ENCODE measurements at places on chromosomes 7 and 10.

DNA sequence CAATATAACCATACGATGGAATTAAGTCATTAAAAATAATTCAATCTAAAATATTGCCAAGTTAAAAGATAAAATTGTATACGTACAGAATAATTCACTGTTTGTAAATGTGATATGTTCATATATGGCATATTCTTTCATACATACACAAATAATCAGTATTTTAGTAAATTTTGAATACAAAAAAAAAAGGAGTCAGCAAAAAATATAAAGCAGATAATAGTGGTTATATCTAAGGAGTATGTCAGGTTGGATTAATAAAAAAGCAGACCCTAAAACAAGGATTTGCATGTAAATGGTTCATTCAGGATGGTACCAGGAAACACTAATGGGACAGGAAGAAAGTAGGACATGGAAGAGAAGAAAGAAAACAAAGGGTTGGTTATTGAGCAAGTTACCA is 59.5 kb downstream of the XPNPEP1 start:
- no peak for DNase-seq

GRCh38 chr7:107427462-107427861 is 42.4 kb upstream of the GPR22 start:
- DNase-seq = no peak

DNA sequence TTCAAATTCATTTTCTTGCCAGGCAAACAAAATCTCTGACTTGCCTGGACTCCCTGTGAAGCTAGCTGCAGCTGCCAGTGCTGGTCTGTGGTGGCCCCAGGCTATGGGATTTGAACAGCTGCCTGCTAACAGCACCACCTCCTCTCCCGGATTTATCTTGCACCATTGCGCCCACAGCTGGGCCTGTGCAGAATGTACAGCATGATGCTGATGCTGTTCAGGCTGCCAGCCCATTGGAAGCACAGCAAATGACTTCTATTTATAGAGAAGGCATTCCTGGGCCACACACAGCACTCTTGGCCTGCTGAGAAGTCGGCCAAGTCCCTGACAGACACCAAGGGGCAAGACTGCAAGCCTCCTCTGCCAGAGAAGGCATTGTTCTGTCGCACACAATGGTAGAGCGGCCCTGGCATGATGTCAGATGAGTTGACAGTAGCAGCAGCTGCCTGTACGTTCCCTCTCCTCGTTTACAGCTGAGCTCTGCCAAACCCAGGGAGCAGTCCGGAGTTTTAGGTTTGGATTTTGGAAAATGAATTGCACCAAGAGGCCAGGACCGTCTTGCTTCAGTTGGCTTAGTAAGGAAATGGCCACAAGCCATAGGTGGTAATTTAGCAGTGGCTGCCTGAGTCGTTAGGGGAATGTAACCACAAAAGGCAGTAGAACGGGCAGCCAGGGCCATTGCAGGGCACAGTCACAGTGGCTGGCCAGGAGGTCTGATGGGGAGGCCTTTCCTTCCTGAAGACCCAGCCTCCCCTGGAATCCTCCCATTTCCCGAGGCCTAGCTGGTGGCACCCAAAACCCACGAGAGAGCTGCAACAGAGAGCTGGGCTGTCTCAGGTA is 38.5 kb downstream of the MTURN start:
- DNase-seq = no peak

- no peak for DNase-seq
Measured at GRCh38 chr7:151194188-151194587, 7.1 kb upstream of the ASB10 start.

DNA sequence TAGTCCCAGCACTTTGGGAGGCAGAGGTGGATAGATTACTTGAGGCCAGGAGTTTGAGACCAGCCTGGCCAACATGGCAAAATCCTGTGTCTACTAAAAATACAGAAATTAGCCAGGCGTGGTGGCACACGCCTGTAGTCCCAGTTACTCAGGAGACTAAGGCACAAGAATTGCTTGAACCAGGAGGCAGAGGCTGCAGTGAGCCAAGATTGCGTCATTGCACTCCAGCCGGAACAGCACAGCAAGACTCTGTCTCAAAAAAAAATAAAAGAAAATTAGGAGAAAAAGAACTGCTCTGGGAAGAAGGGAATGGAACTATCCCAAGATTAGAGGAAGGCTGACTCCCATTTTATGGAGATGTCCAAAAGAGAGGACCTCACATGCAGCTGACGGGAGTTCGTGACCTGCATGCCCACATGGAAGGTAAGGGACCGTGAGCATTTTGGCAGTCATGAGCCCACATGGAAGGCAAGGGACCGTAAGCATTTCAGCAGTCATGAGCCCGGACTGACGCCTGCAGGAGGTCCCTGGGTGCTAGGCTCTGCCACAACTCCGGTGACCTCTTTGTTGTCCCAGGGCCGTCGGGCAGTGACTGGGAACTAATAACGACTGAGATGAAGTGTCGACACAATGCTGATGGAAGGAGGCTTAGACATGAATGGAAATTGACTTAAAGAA is 18.6 kb upstream of the GTPBP4 start:
- DNase-seq = no peak

DNA sequence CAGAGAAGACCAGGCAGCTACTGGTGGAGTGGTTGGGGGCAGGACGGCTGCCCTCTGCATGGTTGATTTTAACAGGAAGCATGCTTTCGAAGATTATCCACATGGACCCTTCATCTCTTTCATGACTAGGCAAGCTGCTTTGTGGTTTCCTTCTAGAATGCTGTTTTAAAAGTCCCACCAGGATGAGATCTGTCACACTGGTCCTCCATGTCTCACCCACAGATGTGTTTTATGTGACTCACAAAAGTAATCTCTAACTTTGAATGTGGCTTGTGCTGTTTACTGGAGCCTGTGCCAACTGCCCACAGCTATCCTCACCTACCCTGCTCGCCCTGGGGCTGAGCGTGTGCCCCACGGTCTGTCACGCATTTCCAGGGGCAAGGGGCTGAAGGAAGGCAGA is 188.8 kb downstream of the GFRA1 start:
- DNase-seq = no peak

GRCh38 chr7:50653126-50653864 is 88.1 kb upstream of the DDC start:
- DNase-seq = no peak

GRCh38 chr7:40780460-40780859 is 645.7 kb downstream of the SUGCT start:
- DNase-seq = no peak

DNA sequence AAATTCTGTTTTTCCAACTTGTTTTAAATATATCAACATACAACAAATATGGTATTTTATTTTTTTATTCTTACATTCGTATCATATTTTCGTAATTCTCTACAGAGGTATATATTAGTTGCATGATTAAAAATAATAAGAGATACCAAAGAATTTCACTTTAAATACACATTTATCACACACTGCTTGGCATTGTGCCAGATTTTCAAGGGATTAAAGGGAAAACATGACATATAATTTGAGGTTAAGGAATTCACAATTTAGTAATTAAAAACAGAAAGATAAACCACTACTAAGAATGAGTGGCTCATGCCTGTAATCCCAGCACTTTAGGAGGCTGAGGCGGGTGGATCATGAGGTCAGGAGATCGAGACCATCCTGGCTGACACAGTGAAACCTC is 484.7 kb upstream of the SORCS1 start:
- DNase-seq = no peak

DNA sequence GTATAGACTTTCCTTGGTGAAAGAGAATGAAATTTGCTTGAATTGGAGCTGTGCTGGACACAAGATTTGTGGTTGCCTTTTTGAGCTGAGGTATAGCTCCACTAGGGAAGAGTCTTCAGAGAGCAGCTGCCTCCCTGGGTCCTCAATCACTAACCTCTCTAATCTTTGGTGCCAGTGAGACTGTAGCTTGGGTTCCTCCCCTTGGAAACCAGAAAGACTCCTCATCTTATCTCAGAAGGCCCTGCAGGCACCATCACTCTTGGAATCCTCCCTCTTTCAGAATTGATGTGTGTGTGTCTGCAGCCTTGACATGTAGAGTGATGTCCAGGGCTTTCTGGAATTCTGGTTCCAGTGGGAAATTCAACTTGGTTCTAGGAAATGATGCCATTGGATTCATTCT is 426.5 kb downstream of the RPS24 start:
- no peak for DNase-seq

GRCh38 chr7:155839461-155839860 is 27.2 kb upstream of the SHH start:
- no peak for DNase-seq

- no peak for DNase-seq
Measured at GRCh38 chr7:35680403-35681013, 14.4 kb downstream of the HERPUD2 start.

- no peak for DNase-seq
Measured at GRCh38 chr7:45359776-45360175, 202.2 kb downstream of the RAMP3 start.

DNA sequence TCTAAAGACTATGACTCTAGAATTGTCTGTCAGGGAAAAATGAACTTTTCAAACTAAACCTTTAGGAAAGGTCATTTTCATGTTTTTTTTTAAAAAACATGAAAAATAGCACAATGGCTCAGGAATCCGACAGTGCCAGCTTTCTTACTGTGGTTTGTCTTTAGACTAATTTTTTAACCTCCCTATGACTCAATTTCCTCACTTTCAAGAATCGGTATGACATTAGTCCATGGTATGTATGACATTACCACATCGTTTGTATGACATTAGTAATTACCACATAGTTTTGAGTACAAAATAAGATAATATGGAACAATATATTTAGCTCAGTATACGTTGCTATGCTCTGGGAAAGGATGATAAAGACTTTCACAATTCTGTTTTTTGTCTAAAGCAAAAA is 383.2 kb downstream of the PTPRN2 start:
- DNase-seq = no peak

DNA sequence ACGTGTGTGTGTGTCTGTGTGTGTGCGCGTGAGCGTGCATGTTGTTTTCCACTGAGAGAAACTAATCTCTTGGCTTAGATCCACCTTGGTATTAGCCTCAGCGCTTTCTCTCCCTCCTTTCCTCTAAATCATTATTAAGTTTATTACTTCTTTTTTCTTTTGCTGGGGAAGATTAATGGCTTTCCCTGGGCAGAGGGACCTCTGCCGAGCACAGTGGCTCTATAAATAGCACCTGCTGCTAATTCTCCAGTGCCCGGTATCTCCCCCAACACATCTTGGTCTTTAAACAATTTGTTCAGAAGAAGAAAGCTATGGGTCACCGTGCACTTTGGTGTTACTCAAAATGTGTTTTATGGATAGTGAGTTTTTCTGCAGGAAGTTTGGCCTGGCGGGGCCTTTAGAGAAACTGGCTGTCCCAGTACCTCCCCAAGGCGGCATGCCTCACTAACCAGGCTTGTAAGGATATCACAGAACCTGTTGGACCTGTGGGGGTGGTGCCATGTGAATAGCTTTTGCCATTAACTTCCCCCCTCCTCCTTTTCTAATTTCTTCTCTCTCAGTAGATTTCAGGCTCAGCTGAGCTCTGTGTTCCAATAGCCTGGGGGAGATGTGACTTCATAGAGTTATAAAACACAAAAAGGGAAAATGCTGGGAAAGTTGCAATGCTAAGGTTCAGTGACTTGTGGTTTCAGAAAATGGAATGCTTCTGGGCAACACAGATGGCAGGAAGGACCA is 70.1 kb upstream of the RAB11FIP2 start:
- DNase-seq = no peak

- no peak for DNase-seq
Measured at GRCh38 chr10:4595719-4596319, 230.2 kb upstream of the AKR1E2 start.

DNA sequence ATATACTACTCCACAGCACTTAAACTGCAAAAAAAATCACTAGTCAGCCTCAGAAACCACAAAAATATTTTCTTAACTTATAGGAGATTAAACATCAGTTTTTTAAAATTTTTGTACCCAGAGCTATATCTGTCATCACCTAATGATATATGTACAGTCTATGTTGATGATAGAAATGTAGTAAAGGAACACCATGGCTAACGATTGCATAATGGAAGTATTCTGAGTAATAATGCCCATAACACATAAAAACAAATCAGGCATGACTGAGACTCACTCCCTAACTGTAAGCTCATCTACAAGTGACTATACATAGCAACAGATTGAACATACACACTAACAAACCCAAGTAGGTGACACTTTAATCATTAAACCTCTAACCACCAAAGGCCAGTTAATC is 51.3 kb downstream of the TSPAN12 start:
- no peak for DNase-seq

DNA sequence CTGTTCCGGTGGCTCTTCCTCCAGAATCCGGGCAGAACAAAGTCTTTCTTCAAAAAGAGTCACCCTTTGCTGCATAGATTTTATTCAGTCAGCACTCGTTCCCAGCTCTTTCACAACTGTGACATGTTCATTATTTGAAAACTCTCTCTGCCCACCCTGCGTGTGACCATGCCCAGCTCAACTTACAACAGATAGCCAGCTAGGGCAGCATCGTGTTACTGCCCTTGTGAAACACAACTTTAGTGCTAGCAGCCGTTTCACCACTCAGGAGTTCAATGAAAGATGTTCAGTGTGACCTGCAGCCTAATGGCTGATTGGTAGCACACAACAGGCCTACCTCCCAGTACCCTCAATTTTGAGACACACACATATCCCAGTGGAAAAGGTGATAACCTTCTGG is 57.9 kb downstream of the ZNF438 start:
- no peak for DNase-seq

DNA sequence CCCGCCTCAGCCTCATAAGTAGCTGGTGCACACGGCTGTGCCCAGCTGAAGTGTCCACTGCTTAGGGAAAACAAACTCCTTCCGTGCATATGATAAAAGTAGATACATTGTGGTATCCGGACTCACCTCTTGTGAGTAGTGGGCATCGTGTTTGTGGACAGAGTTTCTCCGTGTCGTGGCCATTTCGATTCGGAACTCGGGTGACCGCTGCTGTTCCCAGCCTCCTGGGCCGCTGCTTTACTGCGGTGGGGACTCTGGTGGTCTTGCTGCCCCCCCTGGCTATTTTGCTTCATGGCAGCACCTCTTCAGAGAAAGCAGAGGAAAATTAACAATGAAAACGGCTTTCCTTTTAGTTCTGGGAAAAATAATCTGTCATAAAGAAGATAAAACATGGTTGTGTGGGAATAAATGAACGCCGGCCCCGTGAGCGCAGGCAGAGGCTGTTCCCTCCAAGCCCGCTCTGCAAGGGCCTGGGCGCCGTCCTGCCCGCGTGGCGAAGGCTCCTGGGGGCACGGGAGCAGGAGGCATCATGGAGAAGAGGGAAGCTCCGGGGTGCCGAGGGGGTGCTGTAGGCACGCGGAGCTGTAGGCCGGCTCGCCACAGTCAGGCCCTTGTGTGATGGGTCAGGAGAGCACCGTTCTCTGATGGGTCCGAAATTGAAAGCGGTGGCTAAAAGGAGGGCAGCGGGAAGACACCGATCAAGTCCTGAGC is 107.4 kb downstream of the ACTR3B start:
- no peak for DNase-seq

GRCh38 chr10:112775381-112775780 is 174.7 kb upstream of the TCF7L2 start:
- DNase-seq = no peak

- peak; percentile 61 for DNase-seq
Measured at GRCh38 chr10:26437637-26438461, at the start of gene APBB1IP. Gene APBB1IP (plus strand): TSS chr10:26438341. CDS start chr10:26492327, 53,986 bp downstream.

- no peak for DNase-seq
Measured at GRCh38 chr10:60367431-60367830, 22.2 kb downstream of the ANK3 start.
